ENCODE measurements at places on chromosomes 16 and 17. TPM values are rescaled to one million over a fixed set of nuclear protein-coding genes. Genes with fewer than 3 reads are reported as not detected.
A peak's percentile ranks its signal among the peaks of the same experiment; 100 is the strongest.

The TAC4 gene
- not detected for total RNA-seq

The CD300LB gene
- total RNA-seq = not detected

DNA sequence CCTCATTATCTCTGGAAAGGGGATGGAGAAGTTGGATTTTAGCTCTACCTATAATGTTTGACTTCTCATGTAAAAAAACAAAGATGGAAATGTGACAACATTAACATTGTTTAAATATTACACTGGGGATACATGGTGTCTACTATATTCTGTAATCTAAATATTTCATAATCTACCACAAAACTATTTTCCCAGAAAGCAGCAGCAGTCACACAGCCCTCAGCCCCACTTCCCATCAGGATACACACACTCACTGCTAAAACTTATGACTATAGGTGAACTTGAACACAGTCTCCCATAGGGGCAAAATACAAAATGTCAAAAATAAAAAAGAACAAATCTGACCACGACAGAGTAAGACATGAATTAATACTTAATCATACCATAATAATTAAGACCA lies 95.7 kb downstream of the KANSL1 start:
- no peak overlapping the region for H3K4me3 ChIP-seq
- peak overlapping the region; percentile 45 for H3K27ac ChIP-seq
- peaks cover 53% of the 10 kb centered on the region for H3K4me1 ChIP-seq
- no peak for DNase-seq

- H3K27ac ChIP-seq = no peak overlapping the region
- H3K27me3 ChIP-seq = no peaks in the 10 kb centered on the region
- H3K4me1 ChIP-seq = peaks cover 9% of the 10 kb centered on the region
- peaks cover 10% of the 10 kb centered on the region for H3K36me3 ChIP-seq
Observed at GRCh38 chr17:78952706-78953105, 27.0 kb downstream of the LGALS3BP start.

DNA sequence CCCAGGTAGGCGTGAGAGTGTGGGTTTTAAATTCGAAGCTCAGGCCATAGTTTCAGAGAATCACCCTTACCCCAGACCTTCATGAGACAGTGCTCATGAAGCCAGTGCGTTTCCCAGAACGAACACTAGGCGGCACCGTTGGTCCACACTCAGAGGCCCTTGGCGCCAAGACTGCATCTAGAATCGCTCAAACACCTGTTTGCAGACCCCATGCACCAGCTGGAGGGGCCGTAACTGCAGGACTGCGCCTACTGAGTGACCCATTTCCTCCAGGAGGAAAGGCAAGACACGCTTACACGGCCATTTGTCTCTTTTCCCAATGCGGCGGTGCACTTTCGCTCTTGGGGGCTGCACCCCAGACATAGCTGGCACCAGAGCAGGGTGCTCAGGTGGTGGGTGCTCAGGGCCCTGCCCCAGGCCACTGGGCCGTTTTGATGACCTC lies 34.0 kb downstream of the ADGRG5 start:
- H3K27ac ChIP-seq = peak overlapping the region; percentile 86
- H3K4me3 ChIP-seq = no peak overlapping the region
- H3K27me3 ChIP-seq = no peaks in the 10 kb centered on the region
- peak; percentile 85 for DNase-seq

GRCh38 chr17:46092991-46093390 lies 93.9 kb downstream of the STH start:
- H3K36me3 ChIP-seq = peaks cover 23% of the 10 kb centered on the region
- H3K27ac ChIP-seq = no peak overlapping the region
- no peak for DNase-seq
- H3K4me1 ChIP-seq = peaks cover 53% of the 10 kb centered on the region
- H3K27me3 ChIP-seq = no peaks in the 10 kb centered on the region
- no peak overlapping the region for H3K4me3 ChIP-seq

DNA sequence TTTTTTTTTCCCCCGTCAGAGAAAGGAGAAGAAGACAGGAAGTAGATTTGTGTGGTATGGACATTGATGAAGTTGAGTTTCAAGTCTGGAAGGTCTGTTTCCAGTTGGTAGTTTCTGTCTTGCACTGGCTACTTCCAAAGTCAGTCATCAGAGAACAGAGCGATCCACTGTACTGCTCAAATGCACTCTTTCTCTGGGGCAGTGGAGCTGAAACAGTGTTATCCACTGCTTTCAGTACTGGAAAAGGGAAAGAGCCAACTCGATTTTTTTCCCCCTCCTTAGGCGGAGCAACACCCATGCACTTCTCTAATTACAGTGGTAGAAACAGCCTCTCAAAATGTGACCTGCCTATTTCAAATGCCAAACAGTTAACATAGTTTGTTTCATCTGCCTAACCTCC lies 7.4 kb downstream of the PRKCA start:
- peaks cover 12% of the 10 kb centered on the region for H3K36me3 ChIP-seq
- peak overlapping the region; percentile 98 for H3K27ac ChIP-seq
- H3K27me3 ChIP-seq = no peaks in the 10 kb centered on the region
- DNase-seq = no peak
- peaks cover 91% of the 10 kb centered on the region for H3K4me1 ChIP-seq

DNA sequence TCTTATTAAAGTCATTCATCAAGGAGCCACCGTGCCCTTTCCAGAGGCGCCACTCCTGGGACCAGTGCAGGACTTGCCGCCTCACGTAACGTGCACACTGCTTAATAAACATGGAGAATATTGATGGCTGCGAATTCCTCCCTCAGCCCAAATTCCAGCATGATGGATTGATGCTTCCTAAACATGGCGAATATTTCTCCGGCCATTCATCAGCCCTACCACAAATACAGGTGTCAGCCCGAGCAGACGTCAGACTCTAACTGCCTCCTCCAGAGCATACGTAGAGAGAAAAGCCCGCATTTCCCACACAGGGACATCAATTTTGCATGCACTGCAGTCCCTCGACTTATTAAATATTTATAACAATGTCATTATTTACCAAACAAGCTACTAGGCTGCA lies 97.0 kb downstream of the USP31 start:
- H3K27me3 ChIP-seq = peaks cover 27% of the 10 kb centered on the region
- H3K36me3 ChIP-seq = no peaks in the 10 kb centered on the region
- H3K4me3 ChIP-seq = no peak overlapping the region
- H3K4me1 ChIP-seq = no peaks in the 10 kb centered on the region
- H3K27ac ChIP-seq = no peak overlapping the region

The SLC5A2 gene
- not detected for total RNA-seq

DNA sequence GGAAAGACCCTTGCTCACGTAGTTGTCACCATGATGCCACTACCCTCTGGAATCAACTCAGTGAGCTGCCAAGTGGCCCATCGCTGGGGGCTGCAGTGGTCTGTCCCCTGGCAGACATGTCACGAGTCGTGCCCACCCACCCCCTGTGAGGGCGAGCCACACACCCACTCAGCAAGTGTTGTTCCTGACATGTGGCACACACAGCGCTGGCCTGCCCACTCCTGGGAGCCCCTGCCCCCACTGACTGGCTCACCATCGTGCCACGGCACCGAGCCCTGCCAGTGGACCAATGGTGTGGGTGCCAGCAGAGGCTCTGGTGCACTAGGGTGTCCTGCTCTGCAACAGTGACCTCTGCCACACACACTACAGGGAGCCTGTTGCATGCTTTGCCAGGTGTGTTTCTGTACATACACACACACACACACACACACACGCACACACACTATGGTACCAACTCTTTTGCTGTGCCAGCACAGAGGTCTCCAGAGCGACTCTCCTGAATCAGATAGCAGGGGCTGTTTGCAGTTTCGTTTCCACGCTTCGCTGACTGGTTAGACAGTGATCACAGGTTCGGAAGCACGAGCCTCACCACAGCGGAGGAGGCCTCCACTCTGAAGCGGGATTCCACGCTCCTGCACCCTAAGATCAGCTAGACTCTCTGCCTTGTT lies 7.7 kb downstream of the RTN4RL1 start:
- peaks cover 8% of the 10 kb centered on the region for H3K4me1 ChIP-seq
- peaks cover 31% of the 10 kb centered on the region for H3K27me3 ChIP-seq
- H3K4me3 ChIP-seq = no peak overlapping the region
- peaks cover 4% of the 10 kb centered on the region for H3K36me3 ChIP-seq
- H3K27ac ChIP-seq = no peak overlapping the region

DNA sequence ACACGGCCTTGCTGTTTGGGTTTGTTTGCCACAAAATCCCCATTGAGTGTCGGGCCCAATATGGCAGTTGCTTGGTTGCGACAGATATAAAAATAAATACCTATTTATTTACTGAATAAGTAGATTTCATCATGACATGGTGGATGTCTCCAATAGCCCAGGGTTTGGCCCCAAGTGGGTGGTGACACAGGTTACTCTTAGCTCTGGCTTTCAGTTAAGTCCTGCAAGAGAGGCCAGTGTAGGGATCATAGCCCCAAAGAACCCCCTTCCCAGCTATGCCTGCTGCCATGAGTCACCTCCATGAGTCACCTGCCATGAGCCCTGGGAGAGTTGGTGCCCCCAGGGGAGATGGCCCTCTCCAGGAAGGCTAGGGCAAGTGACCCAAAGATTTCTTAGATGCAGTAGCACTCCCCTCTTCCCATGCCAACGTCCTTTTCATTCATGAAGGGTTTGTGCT lies 78.7 kb upstream of the LGALS9 start:
- H3K27me3 ChIP-seq = no peaks in the 10 kb centered on the region
- H3K4me3 ChIP-seq = peak overlapping the region; percentile 2
- peaks cover 45% of the 10 kb centered on the region for H3K4me1 ChIP-seq
- H3K27ac ChIP-seq = peak overlapping the region; percentile 22
- DNase-seq = no peak

The KRT39 gene
- total RNA-seq = not detected

The STARD3 gene
- 65.1 TPM for total RNA-seq

- H3K4me3 ChIP-seq = no peak overlapping the region
- no peaks in the 10 kb centered on the region for H3K36me3 ChIP-seq
- no peaks in the 10 kb centered on the region for H3K4me1 ChIP-seq
- no peak overlapping the region for H3K27ac ChIP-seq
- DNase-seq = no peak
- H3K27me3 ChIP-seq = peaks cover 14% of the 10 kb centered on the region
Observed at GRCh38 chr17:39173080-39173479, 7.1 kb upstream of the ARL5C start.

The PITPNM3 gene
- total RNA-seq = 0.81 TPM

The MEFV gene
- total RNA-seq = 0.21 TPM

- H3K4me3 ChIP-seq = no peak overlapping the region
- H3K27ac ChIP-seq = no peak overlapping the region
- peaks cover 18% of the 10 kb centered on the region for H3K4me1 ChIP-seq
- H3K36me3 ChIP-seq = no peaks in the 10 kb centered on the region
Observed at GRCh38 chr17:65532101-65532890, 29.2 kb downstream of the AXIN2 start.

DNA sequence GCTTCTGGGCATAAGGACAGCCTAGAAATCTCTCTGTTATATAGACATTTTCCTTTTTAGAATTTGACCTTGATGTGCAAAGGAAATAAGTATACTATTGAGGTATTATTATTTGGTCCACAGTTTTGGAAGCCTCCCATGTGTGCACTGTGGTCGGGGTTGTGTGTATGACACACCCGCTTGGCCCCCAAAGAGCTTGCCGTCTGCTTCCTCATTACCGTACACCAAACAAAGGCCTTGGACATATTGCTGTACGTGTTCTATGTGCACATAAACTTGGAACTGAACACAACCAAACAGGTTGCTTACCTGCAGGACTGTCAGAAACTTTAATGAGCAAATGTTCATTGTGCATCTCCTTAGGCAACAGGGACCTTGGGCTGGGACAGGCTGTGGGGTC lies 38.2 kb downstream of the METRNL start:
- no peak overlapping the region for H3K27ac ChIP-seq
- H3K36me3 ChIP-seq = no peaks in the 10 kb centered on the region
- H3K27me3 ChIP-seq = peaks cover 27% of the 10 kb centered on the region
- H3K4me3 ChIP-seq = no peak overlapping the region
- no peak for DNase-seq

GRCh38 chr17:66397486-66397885 lies 95.1 kb downstream of the PRKCA start:
- H3K36me3 ChIP-seq = peaks cover 22% of the 10 kb centered on the region
- H3K27ac ChIP-seq = no peak overlapping the region
- H3K4me1 ChIP-seq = peaks cover 91% of the 10 kb centered on the region
- no peaks in the 10 kb centered on the region for H3K27me3 ChIP-seq
- H3K4me3 ChIP-seq = peak overlapping the region; percentile 50

- H3K4me3 ChIP-seq = no peak overlapping the region
- H3K27me3 ChIP-seq = no peaks in the 10 kb centered on the region
- no peaks in the 10 kb centered on the region for H3K4me1 ChIP-seq
- no peak for DNase-seq
- no peak overlapping the region for H3K27ac ChIP-seq
- H3K36me3 ChIP-seq = no peaks in the 10 kb centered on the region
Observed at GRCh38 chr16:268141-269053, 7.3 kb downstream of the RGS11 start.

The LRRC36 gene
- 4.4 TPM for total RNA-seq

DNA sequence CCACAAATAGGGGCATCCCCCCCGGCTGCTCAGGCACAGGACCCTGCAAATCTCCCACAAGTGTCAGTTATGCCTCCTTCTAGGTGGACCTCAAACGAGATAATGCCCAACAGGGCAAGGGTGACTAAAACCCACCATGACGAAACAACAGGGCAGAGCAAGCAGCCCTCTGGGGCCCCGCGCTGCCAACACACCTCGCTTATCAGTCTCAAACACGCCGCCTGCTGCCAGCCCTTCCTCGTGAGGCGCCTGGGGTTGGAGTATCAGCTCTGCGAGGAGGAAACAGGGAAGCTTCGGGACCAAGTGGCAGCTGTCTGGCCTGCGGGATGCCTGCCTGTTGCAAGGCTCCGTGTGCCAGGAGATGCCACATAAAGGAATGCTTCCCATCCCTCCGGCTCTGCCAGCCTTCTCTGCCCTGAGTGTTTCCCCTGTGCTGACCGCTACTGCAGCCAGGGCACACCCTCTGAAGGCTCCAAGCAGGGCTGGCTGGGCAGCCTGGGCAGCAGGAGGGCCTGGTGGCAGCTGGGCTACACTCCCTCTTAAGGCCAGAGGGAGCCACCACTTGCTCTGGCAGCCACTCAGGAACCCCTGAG lies 2.5 kb downstream of the SMIM5 start:
- no peak overlapping the region for H3K27ac ChIP-seq
- no peaks in the 10 kb centered on the region for H3K27me3 ChIP-seq
- peaks cover 6% of the 10 kb centered on the region for H3K4me1 ChIP-seq
- no peak for DNase-seq

DNA sequence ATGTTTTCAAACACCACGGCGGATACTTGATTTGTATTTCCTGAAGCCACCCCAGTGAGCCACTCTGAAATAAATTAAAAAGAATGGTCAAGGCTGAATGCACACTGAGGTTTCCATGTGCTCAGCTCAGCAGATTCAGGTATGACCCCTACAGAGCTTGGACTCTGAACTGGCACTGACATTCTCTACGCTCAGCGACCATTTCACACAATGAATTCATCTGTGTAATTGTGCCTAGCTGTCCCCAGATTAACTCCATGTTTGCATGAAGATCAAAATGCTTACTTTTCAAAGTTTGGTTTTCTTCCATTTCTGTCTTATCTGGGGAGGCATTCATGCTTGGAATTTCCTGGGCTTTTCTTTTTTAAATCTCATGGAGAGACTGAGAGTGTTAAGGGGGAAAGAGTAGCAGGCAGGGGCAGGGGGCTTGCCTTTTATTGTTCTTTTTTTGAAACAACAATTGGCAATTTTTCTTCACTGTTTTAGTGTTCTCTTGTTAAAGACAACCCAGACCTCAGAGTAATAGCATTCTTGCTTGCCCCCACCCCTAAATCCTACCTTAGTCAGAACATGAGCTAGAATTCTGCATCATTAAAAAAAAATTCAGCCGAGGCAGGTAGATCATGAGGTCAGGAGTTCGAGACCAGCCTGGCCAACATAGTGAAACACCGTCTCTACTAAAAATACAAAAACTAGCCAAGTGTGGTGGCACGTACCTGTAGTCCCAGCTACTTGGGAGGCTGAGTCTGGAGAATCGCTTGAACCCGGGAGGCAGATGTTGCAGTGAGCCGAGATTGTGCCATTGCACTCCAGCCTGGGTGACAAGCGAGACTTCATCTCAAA lies 85.5 kb upstream of the HNF1B start:
- no peaks in the 10 kb centered on the region for H3K36me3 ChIP-seq
- H3K27ac ChIP-seq = no peak overlapping the region
- H3K4me3 ChIP-seq = no peak overlapping the region
- no peak for DNase-seq
- peaks cover 33% of the 10 kb centered on the region for H3K4me1 ChIP-seq
- peaks cover 18% of the 10 kb centered on the region for H3K27me3 ChIP-seq
